Kidney tubule cell (primary cell): ENCODE measurements at places on chromosomes 11 and 22.

DNA sequence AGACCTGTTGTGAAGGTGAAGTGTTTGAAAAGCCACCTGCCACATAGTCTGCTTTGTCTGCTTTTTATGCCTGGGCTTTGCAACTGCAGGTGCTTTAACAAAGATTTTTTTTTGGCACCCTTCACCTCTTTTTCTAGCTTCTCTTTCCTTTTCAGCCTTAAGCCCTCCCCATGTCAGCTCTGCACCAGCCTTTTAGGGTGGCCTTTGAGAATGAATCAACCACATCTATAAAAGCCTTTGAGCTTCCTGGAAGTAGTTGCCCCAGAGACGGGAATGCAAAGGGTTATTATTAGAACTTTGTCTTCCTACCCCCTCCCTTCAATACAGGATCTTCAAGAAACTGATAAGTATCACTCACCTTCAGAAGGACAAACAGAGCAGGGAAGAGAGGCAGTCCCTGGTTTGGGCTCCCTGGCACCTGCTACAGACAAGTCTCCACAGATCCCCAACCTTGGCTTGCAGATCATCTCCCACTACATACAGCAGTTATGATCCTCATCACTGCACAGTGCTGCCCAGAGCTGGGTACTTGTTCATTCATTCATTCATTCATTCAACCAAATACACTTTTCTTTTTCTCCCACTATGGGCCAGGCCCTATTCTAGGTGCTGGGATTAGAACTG, 8.0 kb downstream of the PVALB start:
- no peak for DNase-seq

DNA sequence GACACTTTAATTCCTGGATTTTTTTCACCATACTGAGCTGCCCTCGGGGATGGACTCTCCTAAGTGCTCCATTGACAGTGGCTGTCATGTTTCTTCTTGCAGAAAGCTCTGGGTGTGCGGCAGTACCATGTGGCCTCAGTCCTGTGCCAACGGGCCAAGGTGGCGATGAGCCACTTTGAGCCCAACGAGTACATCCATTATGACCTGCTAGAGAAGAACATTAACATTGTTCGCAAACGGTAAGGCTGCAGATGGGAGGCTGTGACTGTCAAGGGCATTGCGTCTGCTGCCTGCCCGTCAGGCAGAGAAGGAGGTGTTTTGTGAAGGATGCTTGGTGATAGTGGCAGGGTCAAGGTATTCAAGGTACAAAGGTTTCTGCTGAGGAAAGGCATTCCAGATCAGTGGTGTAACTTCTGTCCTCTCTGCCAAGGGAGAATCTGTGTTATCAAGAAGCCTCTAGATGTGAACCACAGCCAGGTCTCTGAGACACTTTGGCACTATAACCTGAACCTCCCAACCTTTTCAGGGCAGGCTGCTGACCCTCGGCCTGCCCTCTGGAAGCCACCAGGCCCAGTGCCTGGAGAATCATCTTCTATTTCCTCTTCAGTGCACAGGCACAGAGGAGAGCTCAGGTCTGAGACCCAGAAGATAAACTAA, 30.8 kb downstream of the ACO2 start:
- no peak for DNase-seq

DNA sequence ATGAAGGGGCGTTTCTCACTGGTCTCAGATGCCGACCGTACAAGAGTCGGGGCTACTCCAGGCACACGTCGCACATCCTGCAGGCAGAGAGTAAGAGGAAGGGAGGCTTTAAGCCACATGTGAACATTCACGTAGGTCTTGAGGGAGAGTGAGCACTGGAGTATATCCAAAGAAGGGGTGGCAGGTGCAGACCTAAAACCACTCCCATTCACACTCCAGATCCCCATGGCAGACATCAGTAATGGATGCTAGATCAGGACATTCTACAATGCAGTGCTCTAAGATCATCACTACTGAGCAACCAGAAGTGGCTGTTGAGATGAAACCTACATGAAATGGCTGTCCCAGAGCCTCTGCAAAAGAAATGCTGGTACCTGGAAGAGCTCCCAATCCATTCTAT, 39.0 kb downstream of the WT1 start:
- no peak for DNase-seq

- DNase-seq, result no peak
Measured at GRCh38 chr11:62204430-62204829, 4.0 kb upstream of the SCGB2A1 start.

- no peak for DNase-seq
Measured at GRCh38 chr11:17606233-17607082, 59.4 kb downstream of the OTOG start.

DNA sequence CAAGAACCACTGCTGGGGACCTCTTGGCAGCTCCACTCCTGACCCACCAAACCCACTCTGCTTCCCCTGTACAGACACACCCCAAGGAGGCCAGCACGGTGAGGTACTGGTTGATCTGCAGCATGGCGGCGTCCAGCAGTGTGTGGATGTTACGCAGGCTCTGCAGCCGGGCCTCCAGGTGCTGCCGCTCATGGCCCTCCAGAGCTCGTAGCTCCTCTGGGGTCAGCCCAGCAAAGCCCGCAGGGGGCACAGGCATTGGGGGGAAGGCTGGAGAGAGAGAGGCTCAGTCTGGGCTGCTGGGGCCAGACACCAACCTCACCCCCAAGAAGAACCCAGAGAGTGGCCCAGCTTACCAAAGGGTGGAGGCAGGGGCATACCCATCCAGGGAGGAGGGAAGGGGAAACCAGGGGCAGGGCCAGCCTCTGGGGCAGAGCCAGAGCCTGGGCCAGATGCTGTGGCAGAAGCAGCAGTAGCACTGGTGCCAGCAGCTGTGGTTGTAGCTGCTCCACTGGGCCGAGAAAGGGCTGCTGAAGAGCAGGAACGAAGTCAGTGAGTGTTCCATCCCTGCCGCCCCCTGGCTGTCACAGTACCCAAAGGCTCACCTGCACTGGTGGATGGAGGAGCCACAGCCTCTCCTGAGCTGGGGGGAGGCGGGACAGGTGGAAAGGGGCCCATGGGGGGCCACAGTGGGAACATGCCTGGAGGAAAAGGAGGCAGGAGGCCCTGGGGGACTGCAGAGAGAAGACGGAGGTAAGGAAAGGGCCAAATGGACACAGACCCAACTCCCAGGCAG, 4.5 kb downstream of the SYVN1 start:
- DNase-seq, result no peak
